ENCODE measurements at places on chromosomes 5 and 9.

GRCh38 chr5:15524712-15525111 is 24.7 kb downstream of the FBXL7 start:
- no peaks in the 10 kb centered on the region for H3K36me3 ChIP-seq
- H3K4me3 ChIP-seq, result no peak overlapping the region

- no peak overlapping the region for H3K27ac ChIP-seq
- peaks cover 5% of the 10 kb centered on the region for H3K4me1 ChIP-seq
- H3K4me3 ChIP-seq, result no peak overlapping the region
- DNase-seq, result no peak
- H3K36me3 ChIP-seq, result no peaks in the 10 kb centered on the region
- H3K27me3 ChIP-seq, result no peaks in the 10 kb centered on the region
These were observed 283.2 kb upstream of the POU5F2 start for GRCh38 chr5:94024620-94025019.

DNA sequence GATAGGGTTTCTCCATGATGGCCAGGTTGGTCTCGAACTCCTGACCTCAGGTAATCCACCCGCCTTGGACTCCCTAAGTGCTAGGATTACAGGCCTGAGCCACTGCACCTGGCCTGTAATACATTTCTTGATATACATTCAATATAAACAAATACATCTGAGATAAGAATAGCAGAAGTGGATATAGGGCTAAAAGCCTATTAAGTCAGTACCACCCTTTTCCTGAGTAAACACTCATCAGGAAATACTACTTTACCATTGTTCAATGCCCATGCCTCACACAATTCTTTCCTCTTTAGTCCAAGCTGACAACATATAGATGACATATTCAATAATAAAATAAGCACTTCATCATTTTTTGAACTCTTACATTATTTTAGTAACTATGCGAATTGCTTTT is 64.8 kb downstream of the MRPS27 start:
- peaks cover 40% of the 10 kb centered on the region for H3K4me1 ChIP-seq
- no peak overlapping the region for H3K4me3 ChIP-seq
- H3K36me3 ChIP-seq, result no peaks in the 10 kb centered on the region
- H3K27ac ChIP-seq, result no peak overlapping the region

DNA sequence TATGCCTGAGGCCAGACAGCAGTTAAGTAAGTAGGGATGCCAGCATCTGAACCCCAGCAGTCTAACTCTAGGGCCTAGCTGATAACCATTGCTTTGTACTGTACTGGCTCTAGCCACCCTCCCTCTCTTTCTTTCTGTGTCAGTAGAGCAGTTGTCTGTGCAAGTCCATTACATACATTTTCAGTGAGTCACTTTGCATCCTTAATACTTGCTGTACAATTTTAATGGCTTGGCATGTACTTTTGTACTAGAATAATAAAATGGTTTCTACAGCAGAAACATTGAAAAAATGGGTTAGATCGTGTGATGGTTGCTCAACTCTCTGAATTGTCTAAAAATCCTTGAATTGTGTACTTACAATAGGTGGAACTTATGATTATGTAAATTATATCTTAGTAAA is 1.5 kb upstream of the TTC39B start:
- H3K27ac ChIP-seq, result no peak overlapping the region
- no peaks in the 10 kb centered on the region for H3K36me3 ChIP-seq
- no peak overlapping the region for H3K4me3 ChIP-seq
- no peaks in the 10 kb centered on the region for H3K27me3 ChIP-seq
- peak; percentile 66 for DNase-seq

DNA sequence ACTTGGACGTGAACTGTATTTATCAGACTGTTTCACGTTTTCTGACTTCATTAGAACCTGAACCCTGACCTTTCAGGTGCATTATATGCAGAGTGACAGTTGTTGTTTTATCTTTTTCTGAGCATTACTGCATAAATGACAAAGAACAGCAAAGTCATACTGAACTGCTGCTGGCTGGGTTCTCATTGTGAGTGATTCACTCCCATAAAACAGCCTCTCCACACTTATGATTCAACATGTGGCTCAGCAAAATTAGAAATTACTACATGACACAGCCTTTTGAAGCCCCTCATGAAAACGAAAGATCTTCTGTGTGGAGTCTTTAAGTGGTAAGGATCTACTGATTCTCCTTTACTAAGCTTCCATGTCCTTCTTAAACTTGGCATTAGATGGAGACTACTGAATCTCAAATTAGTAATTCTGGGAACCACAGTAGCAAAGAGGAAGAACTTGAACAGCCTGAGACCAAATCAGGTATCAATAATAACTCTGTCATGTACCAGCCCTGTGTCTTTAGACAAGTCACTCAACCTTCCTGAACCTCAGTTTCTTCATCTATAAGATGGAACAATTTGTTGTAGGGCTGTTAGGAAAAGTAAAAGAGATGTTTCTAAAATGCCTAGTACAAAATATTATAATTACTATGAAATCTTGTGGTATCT is 172.3 kb upstream of the GNA14 start:
- peaks cover 27% of the 10 kb centered on the region for H3K4me1 ChIP-seq
- H3K27me3 ChIP-seq, result no peaks in the 10 kb centered on the region
- H3K27ac ChIP-seq, result peak overlapping the region; percentile 80
- DNase-seq, result peak; percentile 67

DNA sequence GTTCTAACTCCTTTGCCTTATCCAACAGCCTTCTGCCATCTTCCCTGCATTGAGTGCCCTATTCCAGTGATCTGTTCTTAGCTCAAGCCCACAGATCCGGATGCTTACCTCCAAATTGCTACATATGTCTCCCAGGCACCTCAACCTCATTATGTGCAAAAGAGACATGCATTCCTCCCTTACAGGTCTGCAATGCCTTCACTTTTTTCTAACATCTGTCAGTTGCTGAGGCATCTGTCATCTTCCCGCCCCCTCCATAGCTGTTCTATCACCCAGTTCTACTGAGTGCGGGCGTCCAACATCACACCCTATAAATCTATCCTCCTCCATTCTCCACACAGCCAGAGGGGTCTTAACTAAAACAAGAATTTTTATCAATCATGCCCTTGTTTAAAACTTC is 20.1 kb downstream of the NMRK1 start:
- DNase-seq, result no peak
- H3K27ac ChIP-seq, result no peak overlapping the region
- no peaks in the 10 kb centered on the region for H3K27me3 ChIP-seq
- H3K4me1 ChIP-seq, result peaks cover 18% of the 10 kb centered on the region

DNA sequence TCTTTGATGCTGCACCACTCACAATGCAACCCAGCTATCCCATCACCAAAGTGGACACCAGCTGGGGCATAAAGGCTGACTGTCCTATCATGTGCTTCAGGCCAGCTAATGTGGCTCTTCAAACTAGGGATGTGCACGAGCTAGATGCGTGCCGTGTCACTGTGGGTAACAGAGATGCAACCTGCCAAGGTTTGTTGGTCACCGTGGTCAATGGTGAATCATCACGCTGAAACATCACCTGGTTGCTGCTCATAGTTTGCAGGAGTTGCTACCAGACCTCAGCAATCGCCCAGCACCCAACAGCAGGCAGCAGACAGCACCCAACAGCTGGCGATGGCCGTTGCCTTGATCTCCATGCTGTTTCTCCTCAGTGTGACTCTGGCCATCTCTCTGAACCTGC is 2.1 kb upstream of the PCDHGA1 start:
- no peak for DNase-seq
- H3K36me3 ChIP-seq, result no peaks in the 10 kb centered on the region
- peaks cover 19% of the 10 kb centered on the region for H3K27me3 ChIP-seq
- H3K4me1 ChIP-seq, result peaks cover 9% of the 10 kb centered on the region
- H3K27ac ChIP-seq, result no peak overlapping the region
